ENCODE measurements at places on chromosomes 5 and 9.
A peak's percentile ranks its signal among the peaks of the same experiment; 100 is the strongest.

- DNase-seq: no peak
Measured at GRCh38 chr9:137449931-137450538, 8.9 kb upstream of the ENTPD8 start.

GRCh38 chr5:34895641-34896419, 19.5 kb downstream of the RAD1 start:
- DNase-seq: no peak

DNA sequence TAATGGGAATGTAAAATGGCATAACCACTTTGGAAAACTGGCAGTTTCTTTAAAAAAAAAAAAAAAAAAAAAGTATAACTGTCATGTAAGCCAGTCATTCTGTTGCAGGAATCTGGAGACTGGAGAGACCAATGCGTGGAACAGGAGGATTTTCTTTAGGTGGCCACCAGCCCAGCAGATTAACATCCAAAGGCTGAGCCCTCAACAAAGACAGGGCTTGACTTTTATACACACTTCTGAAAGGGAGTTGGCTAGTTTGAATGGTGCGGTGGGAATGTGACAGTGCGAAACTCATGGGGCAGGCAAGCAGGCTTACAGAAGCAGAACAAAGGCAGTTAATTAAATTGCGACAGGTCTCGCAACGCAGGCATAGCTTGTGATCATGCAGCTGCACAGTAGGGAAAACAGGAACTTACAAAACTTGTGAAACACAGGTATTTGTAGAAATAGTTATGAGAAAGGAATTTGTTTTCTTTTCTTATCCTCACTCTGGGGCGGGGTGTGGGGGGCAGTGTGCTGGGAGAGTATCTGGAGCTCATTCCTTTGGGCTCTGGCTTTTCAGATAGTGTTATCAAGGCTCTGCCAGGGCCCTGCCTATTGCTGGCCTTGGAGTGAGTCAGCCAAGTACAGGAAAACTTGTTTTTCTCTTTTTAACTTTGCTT, 12.0 kb downstream of the UIMC1 start:
- no peak for DNase-seq

DNA sequence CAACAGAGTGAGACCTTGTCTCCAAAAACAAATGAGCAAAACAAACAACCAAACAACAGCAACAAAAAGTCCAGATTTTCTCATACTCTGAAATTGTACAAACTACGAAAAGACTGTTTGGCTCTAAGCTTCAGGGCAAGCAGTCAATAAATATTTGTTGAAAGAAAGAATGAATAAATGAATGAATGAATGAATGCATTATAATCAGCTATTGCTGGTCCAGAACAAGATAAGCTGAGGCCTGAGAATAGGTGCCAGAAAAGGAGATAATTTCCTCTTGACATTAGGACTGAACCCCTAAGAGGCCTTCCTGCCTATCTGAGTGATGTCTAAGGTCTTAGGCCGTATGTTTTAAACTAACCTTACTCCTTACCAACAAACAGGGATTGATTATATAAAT, 99.2 kb upstream of the IL6ST start:
- no peak for DNase-seq

DNA sequence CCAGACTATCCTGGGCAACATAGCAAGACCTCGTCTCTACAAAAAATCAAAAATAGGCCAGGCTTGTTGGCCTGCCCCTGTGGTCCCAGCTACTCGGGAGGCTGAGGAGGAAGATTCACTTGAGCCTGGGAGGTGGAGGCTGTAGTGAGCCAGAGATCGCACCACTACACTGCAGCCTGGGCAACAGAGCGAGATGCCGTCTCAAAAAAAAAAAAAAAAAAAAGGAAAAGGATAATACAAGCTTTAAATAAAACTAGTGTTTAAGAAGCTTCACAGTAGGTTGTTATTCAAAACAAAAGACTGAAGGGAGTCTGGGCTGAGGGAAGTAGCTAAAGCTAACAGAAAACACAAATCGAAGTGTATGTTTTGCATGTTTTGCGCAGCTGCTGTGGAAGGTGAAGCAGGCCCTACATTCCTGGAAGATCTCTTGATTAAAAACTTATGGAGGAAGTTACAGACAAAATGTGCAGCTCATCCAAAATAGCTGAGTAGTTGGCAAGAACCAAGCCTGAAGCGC, 581 bp upstream of the C9orf40 start:
- DNase-seq: no peak

DNA sequence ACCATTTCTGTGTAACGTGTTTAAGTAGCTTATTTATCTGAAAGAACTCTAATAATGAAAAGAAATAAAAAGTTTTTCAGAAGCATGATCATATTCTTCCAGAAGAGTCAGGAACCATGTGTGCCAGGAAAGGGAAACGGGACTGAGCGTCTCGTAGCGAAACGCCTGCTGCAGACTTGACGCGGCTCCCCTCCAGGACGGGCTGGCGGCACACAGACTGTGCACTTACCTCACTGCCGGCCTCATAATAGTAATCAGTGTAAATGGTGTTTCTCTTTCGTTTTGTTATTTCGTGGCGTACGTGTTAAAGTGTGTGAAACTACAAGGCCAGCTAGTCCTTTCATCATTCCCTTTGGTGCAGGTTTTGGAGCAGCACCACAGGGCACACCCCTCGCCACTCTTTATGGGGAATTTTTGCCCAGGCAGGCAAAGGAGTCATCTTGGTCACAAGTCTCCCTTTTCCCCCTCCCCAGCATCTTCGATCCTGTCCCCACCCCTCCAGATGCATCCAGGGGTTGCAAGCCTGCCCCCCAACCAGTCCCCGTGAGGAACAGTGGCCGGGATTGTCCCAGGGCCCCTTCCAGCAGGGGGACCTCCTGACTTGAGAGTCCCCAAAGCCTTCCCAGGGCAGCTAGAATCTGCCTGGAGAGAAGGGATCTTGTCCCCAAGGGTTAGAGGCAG, 233.1 kb downstream of the FANCC start:
- no peak for DNase-seq

DNA sequence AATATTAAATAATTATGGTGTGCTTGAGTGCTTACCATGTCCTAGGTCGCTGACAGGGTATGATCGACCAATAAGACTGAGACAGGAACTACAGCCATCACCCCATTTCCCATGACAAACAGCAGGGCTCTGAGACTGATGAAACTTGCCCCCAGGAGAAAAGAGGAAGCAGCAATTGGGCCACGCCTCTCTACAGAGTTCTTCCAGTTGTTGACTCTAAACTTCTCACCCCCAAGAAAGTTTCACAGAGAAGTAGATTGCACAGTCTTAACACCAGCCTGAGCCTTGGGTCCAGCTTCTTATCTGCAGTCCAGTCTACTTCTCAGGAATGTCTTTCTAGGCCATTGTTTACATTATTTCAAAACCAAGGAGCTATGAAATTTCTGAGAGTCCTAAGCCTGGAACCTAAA, 182.2 kb upstream of the ANKRD55 start:
- no peak for DNase-seq

GRCh38 chr9:95570150-95570549, 53.4 kb upstream of the PTCH1 start:
- no peak for DNase-seq

GRCh38 chr9:113154946-113155345, 4.1 kb downstream of the SLC31A2 start:
- no peak for DNase-seq

GRCh38 chr5:160423099-160423498, 1.4 kb downstream of the PTTG1 start:
- DNase-seq: peak; percentile 78

DNA sequence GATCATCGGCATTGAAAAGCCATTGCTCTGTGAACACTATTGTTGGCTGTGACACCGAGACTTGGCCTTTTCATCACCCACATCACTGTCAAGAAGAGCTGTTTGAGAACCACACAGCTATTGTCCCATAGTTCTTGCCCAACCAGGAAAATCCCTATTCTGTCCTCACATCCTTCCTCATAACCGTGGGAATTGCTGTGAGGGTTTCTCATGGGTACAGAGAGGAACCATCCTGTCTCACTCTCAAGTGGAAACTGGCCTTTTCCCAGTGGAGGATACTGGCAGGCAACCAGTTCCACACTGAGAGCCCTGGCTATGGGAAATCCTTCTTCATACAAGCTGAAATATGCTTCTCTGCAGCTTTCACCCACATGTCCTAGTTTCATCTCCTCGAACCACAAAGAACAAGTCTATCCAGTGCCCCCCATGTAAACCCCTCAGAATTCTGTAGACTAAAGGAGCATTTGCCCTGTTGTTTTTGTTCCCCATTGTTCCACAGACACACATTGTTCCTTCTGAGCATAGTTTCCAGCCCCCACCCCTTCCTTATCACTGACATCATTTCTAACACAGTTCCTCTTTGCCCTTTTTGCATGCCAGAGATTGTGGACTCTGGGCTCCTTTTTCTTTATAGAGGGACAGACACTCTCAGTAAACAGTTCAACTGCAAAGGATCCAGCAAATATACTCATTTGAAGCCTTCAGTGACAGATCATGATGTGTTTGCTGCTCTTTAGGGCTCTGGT, 57.8 kb upstream of the C5orf46 start:
- no peak for DNase-seq

Measured in NCI-H1105 treated with DMSO at 0.1 percent for 48 hours (cell line).